Fibroblast of skin of right quadriceps (primary cell): ENCODE measurements at places on chromosomes 7 and 10.

DNA sequence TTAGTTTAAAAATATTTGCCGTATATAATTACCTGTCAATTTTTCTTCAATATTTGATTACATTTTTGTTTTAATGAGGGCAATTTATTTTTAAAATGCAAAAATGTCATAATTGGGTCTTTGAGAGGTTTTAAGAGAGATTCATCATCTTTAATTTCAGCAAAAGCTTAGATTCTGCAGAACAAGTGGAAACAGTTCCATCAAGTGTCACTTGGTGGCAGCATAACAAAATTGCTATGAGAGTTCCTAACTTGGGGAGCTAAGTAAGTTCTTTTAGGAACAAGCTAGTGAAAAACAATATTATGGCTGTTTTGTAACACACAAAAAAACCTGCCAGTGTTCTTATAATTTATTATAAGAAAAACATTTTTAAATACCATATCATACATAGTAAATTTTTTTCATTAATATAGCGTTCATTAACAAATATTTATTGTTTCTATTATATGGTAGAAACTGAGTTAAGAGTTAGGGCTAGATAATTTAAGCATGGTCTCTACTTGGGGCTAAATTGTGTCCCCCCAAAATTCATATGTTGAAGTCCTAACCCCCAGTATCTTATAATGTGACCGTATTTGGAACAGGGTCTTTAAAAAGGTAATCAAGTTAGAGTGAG, 155.2 kb downstream of the MAGI2 start:
- peak; percentile 62 for DNase-seq

DNA sequence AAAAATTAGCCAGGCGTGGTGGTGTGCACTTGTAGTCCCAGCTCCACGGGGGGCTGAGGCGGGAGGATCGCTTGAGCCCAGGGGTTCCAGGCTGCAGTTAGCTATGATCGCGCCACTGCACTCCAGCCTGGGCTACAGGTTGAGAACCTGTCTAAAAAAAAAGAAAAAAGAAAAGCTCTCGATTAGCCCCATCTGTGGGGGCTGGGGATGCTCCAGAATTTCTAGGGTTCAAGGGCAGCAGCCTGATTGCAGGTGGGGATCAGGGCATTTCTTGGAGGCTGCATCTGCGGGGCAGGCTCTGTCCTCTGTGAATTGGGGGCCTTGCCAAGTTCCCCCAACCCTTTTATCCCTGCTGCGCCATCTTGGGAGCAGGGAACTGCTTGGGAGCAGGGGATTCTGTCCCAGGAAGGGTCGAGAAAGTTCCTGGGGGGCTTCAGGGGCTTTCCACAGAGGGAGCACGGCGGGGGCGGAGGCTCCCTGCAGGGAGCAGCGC, 651 bp upstream of the ARPC1A start:
- DNase-seq, result no peak

GRCh38 chr10:22539579-22540298, 174.6 kb downstream of the PIP4K2A start:
- no peak for DNase-seq

GRCh38 chr10:99693933-99694583, 34.7 kb downstream of the ENTPD7 start:
- DNase-seq, result peak; percentile 85

DNA sequence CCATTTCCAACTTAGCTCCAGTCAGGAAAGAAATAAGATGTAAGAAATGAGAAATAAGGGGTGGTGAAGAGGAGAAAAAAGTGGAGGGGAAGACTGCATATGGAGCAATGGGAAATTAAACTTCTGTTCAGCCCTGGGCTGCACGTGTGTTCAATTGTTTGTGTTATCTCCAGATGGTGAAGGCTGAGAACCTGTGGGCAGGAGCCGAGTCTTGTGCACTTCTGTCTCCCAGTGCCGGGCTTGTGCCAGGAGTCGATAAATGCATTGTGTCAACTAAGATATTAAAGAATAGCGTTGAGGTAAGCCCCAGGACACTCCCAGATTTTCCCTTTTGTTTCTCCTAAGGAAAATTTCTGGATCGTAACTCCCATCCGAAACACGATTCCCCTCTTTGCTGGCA, 98.2 kb downstream of the PRLHR start:
- DNase-seq, result no peak
